ENCODE measurements at places on chromosomes 16 and 17.

DNA sequence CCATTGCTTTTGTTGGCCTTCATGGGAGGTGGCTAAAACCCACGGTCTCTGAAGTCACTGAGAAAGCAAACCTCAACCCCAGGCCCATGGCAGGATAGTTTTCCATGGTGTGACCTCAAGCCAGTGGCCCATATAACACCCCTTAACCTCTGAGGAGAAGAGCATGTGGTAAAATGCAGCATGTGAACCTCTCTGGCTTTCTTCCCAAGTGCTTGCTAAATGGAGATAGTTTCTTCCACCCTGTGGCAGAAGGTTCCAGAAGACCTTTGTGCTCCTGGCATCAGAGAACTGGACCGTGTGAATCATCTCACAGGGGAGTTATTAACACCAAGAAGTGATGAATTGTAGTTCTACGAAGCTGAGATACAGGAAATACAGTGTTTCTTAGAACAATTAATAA lies 47.3 kb downstream of the MYOCD start:
- no peak for DNase-seq

DNA sequence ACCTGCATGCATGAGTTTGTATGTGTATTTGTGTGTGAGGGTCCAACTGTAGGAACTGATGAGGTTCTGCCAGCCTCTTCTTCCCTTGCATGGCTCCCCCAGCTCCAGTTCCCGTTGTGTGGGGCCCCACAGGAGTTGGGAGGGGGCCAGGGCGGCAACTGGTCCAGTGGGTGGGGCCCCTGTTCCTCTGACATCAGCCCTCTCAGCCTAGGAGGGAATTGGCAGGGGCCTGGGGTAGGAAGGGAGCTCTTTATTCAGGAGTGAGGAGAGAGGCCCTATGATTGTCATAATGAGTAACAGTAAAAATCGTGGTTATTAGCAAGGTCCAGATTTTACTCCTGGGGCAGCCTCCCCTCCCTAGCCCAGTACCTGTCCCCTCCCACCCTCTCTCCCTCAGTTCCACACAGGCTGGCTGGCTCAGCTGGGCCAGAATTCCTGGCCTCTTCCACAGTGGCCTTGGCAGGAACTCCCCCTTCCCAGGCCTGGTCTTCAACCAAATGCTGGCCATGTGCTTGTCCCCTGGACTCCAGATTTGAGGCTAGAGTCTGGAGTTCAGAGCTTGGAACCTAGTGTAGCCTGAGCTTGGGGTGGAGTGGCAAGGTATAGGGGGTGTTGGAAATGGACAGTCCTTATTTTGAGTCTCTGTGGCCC lies 18.9 kb downstream of the RARA start:
- no peak for DNase-seq

GRCh38 chr17:42456223-42457106 lies 2.2 kb upstream of the ATP6V0A1 start:
- peak; percentile 66 for DNase-seq

DNA sequence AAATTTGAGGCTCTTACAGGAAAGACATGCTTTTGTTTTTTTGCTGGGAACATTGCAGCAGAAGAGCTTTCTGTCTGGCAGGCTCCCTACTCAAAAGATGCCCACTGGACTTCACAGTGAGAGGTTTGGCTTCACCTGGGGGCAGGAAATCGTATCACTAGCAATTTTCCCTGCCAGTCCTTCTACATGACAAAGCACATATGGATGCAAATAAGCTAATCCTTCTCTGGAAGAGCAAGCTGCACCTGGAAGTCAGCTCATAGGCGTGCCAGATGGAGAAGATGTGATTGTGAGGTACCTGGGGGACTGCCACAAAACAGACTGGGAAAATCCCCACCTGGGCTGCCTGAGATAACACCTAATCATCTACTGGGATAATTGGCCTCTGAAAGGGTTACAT lies 195.0 kb upstream of the CPHXL start:
- no peak for DNase-seq

DNA sequence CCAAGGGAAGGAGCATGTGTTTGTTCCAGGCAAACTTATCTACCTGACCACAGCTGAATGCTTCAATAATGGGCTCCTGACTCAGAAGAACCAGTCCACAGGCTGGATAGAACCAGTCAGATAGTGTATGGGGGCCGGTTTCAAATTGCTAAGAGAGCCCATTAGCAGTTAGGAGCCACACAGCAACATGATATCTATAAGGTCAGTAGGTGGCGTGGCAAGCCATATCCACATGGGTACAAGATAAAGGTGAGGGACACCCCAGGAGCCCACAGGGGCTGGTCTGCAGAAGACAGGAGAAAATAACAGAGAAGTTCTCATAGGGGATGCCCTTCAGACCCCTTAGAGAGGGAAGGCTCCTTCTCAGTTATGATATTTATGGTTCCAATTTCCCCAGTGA lies 31.6 kb upstream of the CDRT15 start:
- DNase-seq, result no peak

DNA sequence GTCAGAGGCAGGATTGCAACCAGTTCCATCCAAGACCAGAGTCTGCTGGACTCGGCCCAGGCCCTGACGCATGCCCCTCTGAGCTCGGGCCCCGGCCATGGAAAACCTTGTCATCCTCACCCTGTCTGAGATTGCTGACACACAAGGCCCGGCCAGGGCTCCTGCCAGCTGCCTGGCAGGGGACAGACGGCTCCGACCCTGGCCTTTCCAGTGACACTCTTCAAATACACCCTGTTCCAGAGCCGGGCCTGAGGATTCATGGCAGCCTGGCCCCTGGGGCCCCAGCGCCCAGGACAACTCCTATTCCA lies 3.2 kb upstream of the PABPN1L start:
- DNase-seq, result no peak

DNA sequence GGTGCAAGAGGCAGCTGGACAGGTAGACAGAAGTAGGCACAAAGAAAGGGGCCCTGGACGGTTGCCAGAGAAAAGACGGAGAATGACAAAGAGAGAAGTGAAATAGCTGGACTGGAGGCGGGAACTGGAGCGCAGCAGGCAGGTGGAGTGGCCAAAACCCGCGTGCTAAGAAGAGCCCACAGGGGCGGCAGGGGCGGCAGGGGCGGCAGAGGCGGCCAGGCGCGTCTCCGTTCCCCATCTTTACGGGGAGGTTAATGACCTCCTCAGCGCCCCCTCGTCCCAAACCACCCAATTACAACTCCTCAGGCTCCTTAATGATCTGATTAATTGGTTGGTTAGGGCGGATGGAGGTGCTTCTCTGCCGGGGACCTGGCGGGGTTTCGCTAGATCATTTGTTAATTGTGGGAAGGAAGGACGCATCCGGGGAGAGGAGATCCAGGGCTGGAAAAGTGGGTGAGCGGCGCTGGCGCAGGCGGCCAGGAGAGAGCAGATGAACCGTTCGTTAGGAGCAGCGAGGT lies 15.4 kb upstream of the HOXB9 start:
- no peak for DNase-seq

DNA sequence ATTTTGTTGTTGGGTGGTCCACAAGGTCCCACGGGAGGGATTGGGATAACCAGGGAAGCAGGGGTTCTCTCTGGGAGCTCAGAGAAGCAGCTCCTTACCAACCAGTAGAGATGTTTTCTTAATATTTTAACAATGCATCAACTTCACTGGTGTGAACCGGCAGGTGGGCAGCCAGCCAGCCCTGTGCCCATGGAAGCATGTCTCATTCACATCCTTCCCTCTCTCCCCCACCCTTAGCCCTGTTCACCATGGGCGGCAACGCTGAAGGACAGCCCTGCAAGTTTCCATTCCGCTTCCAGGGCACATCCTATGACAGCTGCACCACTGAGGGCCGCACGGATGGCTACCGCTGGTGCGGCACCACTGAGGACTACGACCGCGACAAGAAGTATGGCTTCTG lies 9.3 kb downstream of the MMP2 start:
- DNase-seq, result no peak

DNA sequence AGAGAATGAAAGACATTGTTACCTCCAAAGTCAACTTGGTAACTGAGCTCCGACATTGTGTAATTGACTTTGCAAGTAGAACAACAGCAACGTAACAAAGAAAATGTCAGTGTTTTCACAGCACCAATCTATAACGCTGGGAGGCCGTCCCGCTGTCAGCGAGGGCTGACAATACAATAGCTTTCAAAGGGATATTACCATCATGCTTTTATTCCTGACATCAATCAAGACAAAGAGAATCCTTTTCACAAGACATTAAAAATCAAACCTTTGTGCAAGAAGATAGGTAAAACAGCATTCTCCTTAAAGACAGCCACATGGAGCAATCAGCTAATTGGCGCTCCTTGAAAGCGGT lies 6.2 kb downstream of the ZNF423 start:
- no peak for DNase-seq

DNA sequence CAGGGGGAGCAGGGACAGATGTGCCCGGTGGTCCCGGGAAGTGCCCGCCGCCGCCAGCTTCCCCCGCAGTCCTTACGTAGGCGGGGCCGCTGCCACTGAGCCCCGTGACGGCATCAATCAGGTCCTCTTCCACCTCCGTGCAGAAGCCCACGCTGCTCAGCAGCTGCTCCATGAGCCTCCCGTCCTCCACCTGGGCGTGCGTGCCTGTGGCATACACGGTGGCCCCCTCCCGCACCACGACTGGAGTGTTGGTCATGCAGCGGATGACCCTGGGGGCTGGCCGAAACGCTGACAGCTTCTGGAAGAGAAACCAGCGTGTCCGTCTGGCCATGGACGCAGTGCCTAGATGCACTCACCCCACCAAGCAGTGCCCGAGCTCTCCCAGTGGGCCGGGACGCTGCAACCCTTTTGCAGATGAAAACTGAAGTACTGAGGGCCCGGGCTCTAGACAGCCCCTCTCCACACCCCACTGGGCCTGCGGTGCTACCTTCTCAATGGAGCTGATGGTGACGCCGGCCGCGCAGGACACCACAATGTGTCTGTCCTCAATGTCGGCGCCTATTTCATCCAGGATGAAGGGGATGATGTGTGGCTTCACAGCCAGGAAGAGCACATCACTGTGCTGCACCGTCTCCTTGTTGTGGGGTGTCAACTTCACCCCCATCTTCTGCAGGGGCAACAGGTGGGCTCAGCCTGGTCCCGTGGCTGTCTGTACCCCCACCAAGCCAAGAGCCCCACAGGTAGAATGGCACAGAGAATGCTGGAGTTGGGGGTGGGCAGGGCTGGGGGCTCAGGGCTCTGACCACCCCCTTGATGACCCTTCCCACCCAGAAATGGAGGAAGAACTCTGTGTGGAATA lies 2.0 kb downstream of the PYCR1 start:
- no peak for DNase-seq

GRCh38 chr17:36511216-36511615 lies 23.5 kb downstream of the MYO19 start:
- DNase-seq, result no peak

- no peak for DNase-seq
Measured at GRCh38 chr16:56682703-56683397, 580 bp downstream of the MT1X start.

GRCh38 chr16:62363501-62363900 lies 327.3 kb upstream of the CDH8 start:
- DNase-seq, result no peak

- no peak for DNase-seq
Measured at GRCh38 chr16:24943471-24943870, 71.7 kb downstream of the ARHGAP17 start.

DNA sequence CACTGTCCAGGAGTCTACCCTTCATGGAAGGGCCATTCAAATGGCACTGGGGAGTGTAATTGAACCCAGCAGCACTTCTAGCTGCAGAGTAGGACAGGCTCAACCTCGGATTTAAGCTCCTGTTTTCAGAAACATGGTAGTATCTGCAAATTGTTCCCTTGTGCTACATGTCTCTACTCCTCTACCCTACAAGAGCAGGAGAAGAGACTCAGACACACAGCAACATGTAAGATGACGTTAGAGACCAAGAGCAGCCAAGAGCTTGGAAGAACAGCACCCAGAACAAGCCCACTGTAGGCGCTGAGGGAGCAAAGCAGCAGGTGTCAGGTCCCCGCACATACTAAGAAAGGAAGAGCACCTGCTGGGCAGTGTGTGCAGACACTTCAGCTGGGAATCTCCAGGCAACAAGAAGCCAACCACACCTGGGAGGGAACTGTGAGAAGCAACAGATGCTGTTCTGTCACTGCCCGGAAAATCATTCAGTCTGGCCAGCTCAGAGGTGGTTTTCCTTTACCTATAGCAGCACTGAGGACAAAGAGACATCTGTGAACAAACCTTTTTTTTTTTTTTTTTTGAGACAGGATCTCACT lies 35.6 kb upstream of the MNT start:
- no peak for DNase-seq

DNA sequence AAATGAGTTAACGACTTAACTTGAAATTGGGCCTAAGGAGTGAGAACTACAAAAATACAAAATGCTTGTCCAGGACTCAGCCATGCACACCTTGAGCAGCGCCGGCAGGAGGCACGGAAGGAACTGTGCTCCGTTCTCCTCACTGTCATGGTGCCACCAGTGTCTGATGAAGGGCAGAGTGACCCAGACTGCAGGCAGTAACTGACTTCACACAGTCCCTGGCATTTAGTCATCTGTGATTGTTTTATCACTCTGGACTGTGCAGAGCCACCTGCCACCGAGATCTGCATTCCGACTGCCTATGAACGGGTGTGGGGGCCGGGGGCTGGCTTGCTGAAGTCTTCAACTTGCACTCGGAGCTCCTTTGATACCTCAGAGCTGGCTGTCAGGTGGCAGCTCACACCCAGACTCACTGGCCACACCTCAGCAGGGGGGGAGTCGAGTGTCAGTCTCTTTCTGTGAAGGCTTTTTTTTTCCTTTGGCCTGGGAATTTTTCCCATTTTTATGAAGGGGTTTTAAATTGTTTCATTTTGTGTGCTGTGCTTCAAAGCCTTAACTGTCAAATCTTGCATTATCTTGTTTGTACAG lies 20.2 kb upstream of the ENDOV start:
- no peak for DNase-seq

GRCh38 chr16:68380676-68381362 lies 67.5 kb downstream of the SMPD3 start:
- DNase-seq, result no peak

DNA sequence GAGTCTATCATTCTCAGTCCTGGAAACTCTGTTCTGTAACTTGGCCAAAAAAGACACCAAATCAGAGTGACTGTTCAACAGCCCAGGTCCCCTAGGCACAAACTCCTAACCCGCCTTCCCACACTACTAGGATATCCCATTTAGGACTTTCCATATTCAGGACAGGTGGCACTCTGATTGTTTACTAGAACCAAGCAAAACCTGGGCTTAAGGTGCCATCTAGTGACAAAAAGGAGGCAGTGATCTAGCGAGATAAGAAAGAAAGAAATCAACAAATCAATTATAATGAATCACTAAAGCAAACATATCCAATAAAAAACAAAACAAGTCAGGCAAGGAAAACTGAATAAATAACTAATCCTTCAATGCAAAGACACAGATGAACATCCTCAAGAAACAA lies 203.9 kb downstream of the CEP112 start:
- no peak for DNase-seq
